ENCODE measurements at places on chromosomes 13 and 19.
A peak's percentile ranks its signal among the peaks of the same experiment; 100 is the strongest.

DNA sequence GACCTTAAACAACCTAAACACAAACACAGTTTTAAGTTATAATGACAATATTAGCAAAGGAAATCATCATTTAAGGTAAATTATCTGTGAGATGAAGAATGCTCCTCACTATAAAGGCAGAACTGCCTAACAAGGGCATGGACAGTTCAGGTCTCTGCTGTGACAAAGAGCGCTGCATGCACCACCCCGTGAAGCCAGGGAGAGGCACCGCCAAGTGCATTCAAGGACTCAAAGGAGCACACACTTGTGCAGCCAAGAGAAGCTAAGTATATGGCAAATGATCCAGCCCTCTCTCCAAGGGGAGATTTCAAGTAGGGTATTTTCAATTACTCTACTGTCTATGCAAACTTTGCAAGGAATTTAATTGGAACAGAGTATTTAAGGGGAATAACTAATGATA, 126.0 kb downstream of the RAP2A start:
- no peak for DNase-seq

GRCh38 chr13:20331419-20331818, 99.3 kb upstream of the GJB6 start:
- DNase-seq: no peak

GRCh38 chr19:19053508-19054314, 10.1 kb upstream of the SLC25A42 start:
- peak; percentile 48 for DNase-seq

DNA sequence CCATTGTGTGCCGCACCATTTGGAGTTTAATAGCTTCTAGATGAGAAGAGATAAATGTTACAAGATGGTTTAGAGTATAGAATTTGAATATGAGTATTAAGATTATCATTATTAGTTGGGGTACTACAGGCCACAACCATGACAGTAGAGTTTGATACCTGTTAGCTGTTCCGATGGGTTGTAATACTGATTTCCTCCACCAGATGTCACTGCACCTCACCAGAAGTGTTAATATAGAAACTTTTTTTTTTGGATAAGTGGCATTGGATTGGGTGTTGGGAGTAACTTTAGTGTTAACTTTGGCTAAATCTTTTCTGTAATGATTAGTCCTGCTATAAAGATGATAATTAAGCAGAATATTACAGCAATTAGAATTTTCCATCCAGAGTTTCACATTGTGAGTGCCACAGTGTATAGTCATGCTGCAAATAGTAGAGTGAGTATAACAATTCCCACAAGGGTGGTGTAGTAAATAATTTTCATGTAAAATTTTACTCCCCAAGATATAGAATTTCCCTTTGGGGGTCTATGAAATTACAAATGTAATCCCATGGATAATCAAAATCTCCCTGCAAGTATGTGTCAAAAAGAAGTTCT, 56.3 kb downstream of the PSG3 start:
- DNase-seq: no peak

DNA sequence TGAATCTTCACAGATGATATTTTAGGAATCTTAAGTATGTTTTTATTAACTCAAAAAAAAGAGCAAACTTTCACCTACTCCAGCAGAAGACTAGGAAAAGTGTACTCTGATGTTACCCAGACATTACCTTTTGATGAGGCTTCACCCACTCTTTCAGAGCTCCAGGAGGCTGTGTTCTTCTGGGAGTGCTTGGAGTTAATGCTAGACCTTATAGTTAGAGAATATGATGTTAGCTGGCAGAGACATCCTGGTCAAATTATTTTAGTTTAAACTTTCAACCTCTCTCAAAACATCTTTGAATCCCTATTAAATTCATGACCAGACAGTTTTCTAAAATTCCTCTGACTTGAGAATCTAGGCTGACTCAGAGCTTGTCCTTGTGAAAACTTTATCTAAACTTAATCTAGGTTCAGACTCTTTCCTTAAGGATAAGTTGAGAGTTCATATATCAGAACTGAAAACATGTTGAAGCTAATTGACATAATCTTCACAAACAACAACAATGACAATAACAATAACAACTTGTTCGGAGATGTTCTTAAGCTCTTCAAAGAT, 82.8 kb downstream of the ITGBL1 start:
- no peak for DNase-seq

- no peak for DNase-seq
Observed at GRCh38 chr19:32357720-32358119, 12.3 kb downstream of the ZNF507 start.

DNA sequence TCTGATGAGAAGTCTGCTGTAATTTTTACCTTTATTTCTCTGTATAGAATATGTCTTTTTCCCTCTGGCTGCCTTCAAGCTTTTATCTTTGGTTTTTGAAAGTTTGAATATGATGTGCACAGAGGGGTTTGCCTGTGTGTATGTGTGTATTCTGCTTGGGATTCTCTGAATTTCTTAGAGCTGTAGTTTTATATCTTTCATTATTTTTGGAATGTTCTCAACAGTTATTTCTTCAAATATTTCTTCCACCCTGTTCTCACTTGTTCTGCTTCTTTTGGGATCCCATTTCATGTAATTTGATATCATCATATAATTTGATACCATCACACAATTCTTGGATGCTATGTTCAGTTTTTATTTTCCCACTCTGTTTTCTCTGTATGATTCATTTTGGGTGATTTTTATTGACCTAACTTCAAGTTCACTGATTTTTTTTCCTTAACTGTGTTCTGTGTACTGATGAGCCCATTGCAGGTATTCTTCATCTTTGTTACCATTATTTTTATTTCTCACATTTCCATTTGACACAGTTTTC, 7.5 kb downstream of the COG3 start:
- no peak for DNase-seq

- no peak for DNase-seq
Observed at GRCh38 chr13:30147421-30147820, 159.9 kb downstream of the KATNAL1 start.

DNA sequence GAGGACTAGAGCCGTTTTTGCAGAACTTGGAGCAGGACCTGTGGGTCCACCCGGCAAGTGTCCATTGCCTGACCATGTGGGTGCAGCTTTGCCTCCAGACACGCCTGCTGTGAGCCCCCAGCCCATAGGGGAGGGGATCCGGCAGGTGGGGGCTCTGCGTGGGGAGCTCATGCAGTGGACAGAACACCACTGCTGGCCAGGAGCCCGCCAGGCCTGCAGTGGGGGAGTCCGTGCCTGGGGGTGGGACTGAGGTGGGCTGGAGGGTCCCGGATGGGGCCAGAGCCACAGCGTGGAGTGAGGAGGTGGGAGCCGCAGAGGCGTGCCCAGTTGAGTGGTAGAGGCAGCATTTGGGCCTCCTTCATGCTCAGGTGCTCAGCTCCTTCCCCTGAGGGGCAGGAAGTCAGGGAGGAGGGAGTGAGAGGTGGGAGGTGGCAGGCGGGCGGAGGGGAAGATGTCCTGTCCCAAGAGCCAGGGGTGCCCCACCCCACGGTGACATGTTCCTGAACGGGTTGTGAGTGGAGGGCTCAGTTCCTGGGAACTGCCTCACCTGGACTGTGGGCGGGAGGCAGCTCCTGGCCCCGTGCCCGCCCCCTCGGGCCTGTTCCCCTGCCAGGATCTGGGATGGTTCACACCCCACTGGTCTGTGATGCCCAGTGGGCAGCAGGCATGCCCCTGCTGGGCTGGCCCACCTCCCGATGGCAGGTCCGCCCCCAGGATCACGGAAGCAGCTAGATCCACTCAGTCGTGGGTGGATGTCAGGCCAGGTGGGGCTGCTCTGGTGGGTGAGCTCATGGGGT, 8.8 kb downstream of the ADAT3 start:
- DNase-seq: no peak

DNA sequence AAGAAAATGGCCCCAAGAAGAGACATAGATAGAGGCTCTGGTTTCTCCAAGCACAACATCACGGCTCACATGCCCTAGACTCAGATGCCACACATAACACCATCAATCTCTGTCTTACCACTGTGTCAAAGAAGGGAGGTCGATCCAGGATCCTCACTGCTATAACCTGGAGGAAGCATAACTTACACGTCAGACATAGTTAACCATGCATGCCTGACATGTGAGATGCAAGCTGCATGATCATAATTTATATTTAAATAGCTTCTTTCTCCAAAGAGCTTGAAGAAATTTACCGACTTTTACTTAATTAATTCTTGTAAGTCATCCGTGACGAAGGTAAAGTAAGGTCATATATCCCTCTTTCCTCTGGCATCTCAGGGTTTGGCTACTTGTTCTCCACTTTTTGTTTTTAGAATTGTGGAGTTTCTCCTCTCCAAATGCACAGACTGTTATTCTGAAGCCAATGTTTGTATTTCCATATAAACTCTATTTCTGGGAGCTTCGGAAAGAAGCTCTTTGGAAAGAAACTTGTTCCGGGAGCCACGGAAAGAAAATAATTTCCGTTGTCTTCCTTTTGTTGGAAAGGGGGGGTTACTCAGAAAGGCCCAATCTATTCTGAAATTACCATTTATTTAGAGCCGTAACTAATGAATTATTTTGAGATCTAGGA, 205.6 kb downstream of the LHFPL6 start:
- DNase-seq: no peak

DNA sequence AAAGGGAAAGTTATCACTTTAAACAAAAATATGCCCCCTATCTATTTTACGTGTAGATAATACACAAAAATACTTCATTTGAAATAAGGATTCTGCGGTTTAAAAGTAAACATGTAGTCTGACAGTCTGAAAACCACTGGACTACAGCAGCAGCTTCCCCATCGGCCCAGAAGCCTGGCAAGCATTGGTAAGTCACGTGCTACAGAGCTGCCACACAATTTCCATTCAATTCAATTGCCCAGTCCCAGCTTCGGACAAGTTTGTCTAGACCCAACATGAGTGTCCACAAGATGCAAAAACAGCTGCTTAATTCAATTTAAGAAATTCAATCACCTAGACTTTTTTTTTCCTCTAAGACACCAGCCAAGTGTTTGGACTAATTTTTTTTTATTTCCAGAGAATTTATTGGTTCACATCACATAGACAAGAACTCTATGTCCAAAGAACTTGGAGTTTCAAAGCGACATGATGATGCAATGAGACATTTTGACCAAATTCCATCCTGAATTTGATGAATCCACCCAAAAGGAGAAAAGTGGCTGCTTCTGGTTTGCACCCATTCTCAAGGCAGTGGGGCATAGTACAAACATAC, 458.9 kb downstream of the COG6 start:
- DNase-seq: no peak

DNA sequence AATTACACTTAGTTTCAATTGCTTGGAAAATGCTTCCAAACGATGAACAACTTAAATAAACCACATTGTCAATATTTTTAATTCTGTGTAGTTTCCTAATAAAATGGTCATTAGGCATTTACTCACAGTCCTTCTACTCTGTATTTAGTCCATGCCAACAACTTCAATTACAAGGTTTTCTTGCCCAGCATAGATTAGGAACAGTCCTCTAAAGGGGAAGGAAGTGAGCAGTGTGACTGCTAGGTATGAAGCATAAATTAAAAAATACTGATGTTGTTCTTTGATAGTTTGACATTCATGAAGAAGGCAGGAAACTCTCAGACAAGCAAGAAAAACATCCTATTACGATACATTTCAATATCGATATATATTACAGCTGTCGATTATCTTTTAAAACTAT, 716.0 kb upstream of the PCDH9 start:
- no peak for DNase-seq

GRCh38 chr13:79427265-79427664, 21.2 kb upstream of the RBM26 start:
- no peak for DNase-seq

DNA sequence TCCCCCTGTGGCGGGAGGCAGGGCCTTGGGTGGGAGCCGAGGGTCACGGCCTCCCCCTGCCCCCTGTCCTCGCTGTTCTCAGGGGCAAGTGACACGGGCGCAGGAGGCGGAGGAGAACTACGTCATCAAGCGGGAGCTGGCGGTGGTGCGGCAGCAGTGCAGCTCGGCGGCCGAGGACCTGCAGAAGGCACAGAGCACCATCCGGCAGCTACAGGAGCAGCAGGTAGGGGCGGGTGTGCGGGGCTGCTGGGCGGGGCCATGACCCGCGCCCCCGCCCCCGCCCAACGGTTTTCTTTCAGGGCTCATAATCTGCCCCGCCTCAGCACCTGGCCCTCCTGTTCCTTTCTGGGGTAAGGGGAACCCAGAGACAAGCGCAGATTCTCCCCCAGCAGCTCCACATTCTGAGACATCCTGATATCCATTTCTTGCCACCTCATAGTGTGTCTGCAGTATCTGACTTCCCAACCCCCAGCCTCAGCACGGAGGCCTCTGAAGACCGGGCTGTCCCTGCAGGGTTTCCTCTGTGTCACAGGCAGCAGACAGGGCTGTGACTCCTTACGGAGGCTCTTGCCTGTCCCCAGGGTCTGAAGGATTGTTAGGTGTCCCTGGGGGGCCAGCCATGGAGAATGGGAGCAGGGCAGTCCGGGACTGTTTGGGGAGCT, 15.9 kb downstream of the PRR36 start:
- no peak for DNase-seq

DNA sequence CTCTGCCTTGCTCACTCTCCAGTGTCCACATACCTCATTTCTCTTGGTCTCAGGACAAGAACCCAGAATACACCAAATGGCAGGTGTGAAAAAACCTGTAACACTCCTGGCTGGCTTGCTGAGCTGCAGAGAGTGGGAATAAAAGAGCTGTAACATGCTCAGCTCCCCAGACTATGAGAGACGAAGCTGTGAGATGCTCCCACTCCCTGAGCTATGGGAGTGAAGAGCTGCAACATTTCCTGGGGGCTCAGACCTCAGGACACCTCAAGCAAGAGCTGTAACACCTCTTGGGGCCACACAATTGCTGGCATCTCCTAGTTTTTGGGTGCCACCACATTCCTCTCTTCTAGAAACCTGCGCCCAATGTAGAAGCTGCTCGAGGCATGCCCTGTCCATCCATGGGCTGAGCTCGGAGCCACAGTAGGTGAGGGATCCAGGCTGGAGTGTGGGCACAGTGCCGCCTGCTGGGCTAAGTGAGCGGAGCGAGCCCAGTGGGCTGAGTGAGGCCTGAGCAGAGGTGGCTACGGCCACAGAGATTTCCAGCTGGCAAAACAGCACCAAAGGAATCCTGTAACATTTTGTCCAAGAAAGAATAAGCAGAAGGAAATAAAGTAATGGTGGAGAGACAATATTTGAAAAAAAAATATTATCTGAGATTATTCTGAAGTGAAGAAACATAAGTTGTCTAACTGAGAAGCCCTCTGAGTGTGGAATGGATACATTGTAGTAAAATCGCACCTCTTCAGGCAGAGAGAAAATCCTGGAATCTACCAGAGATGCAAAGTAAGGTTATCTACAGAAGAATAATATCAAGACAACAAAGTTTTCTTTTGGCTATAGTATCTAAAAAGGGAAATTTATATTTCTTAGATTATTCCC, 186.2 kb upstream of the PCDH9 start:
- DNase-seq: no peak
